ENCODE measurements at places on chromosomes 16 and 17.

GRCh38 chr16:81894592-81894991 lies 115.5 kb downstream of the PLCG2 start:
- DNase-seq: no peak

DNA sequence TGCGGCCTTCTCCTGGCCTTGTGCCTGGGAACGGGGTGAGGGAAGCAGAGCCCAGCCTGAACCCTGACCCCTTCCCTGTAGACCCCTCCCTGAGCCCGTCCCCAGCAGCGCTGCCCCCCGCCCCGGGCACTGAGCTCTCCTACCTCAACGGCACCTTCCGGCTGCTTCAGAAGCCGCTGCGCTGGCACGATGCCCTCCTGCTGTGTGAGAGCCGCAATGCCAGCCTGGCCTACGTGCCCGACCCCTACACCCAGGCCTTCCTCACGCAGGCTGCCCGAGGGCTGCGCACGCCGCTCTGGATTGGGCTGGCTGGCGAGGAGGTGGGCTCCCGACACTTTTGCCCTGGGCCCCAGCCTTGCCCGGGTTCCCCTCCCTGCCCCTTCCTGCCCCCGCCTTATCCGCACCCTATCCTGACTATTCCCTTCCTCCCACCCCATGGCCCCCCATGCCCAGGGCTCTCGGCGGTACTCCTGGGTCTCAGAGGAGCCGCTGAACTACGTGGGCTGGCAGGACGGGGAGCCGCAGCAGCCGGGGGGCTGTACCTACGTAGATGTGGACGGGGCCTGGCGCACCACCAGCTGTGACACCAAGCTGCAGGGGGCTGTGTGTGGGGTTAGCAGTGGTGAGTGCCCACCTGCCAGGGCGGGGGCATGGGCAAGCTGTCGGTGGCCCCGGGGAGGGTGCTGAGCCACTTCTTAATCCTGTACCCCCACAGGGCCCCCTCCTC lies 62.1 kb downstream of the MRC2 start:
- DNase-seq: no peak

DNA sequence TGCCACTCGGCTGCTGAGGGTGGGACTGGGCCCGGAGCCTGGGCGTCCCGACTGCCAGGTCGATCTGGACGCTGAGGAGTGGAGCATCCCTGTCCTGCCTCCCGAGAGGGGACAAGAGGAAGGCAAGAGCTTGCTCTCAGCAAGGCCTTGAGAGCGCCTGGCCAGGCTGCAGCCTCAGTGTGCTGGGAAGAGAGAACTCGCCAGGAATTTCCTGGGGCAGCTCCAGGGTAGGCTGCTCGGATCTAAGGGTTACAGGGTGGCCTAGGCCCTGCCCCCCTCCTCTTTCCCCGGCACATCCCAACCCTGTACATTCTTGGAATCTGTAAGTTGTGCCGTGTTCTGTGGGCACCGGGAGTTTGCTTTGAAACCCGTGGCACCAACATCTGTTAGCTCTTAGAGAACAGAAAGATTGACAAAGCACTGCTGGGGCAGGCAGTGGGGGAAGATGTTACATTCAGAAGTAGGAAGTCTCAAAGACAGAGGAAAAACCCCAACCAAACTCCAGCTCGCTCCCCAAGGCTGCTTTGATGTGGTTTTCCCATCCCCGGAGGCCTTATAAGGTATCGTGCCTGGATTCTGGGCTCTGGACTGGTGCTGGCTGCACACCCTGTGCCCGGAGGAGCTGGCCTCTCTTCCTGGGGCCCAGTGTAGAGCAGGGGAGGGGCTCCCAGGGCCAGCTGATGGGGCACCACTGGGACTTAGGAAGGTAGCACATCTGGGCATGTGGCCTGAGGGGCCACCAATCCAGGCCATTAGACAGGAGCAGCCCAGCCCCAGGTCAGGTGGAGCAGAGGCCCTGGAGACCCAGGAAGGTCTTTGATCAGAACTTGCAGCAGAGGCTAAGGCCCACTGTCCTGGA lies 55.2 kb downstream of the NKD1 start:
- DNase-seq: no peak

DNA sequence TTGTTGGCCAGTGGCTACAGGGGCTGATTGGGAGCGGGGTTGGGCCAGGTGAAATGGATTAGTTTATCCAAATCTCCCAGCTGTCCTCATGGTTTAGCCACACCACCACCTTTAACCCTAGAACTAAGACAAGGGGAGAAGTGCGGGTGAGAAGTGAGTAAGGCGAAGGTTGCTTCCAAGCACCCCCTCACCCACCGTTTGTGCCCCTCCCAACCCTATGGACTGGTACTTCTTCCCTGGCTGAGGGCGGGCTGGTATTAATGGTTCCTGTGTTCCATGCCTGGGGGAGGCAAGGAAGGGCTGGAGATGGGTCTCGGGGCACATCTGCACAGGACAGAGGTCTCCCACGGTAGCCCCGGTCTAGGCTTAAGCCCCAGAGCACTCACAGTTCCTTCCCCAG lies 25.1 kb downstream of the NT5M start:
- DNase-seq: no peak

DNA sequence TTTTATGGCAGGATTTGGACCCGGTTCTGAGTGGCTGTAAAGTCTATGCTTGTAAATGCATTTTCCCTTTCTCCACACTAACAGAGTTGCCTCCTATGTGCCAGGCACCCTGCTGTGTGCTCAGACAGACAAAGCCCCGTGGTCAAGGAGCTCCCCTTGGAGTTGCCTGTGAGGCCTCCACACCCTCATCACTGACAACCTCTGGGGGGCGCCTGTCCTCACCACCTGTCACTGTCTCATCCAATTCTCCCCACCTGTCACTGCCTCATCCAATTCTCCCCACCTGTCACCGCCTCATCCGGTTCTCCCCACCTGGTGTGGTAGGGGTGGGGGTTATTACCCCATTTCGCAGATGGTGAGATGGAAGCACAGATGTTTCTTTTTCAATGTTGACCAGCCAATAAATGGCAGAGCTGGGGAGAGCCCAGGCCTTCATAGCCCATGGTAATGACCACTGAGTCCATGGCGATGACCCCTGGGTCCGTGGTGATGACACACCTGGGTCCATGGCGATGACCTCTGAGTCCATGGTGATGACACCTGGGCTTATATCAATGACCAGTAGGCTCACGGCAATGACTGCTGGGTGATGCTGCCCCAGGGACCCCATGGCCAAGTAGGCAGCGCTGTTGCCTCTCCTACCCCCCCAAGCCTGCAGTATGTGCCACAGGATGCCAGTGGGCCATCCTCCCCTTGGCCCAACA lies 150.1 kb downstream of the IRF8 start:
- DNase-seq: no peak

- DNase-seq: no peak
Observed at GRCh38 chr16:25553711-25554436, 137.9 kb upstream of the HS3ST4 start.

DNA sequence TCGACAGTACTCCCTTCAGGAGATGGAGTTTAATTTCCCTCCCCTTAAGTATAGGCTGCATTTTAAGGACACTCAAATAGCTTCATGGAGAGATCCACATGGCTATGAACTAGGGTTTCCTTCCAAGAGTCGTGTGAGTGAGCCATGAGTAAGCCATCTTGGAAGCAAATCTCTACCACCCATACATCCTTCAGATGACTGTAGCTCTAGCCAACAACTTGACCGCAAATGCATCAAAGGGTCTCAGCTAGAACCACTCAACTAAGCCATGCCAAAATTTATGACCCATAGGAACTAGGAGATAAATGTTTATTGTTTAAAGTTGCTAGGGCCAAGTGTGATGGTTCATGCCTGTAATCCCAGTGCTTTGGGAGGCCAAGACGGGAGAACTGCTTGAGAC lies 43.4 kb downstream of the METTL16 start:
- no peak for DNase-seq

- no peak for DNase-seq
Observed at GRCh38 chr17:82118168-82118814, 20.3 kb upstream of the FASN start.

DNA sequence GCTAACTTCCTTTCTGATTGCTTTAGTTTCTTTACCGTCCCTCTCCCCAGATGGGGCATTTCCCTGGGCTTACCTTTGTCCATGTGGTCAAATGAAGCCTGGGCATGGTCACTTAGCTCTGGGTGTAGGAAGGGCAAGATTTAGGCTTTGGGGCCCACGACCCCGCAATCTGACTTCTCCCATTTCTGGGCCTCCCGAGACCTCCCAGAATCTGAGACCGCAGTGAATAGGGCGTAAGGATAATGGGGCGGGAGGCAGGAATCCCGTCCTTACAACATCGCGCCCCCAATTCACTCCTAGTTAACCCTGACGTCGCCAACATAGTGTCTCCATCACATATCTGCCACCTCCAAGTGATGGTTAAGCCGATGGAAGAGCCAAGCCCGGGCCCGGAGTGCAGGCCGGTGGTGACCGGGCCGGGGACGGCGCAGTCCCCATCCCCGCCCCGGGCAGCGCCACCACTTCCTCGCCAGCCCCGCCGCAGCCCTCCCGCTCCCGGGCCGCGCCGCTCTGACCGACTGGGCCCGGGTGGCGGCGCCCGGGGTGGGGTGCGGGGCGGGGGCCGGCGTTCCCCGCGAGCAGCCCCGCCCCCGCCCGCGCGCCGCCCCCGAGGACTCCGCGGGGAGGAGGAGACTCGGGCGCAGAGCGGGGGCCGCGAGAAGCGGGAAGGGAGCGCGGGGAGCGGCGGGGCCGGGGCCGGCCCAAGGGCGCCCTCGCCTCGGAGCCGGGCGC lies at the start of gene RHBDL3:
Gene RHBDL3 (plus strand): TSS at position 641 of the 732 bp plus-strand sequence. CDS start 358 bp downstream, outside the sequence.
- peak; percentile 27 for DNase-seq

GRCh38 chr17:46960152-46960551 lies 18.9 kb downstream of the RPRML start:
- no peak for DNase-seq

- DNase-seq: no peak
Observed at GRCh38 chr16:7834771-7835431, 502.3 kb downstream of the RBFOX1 start.

DNA sequence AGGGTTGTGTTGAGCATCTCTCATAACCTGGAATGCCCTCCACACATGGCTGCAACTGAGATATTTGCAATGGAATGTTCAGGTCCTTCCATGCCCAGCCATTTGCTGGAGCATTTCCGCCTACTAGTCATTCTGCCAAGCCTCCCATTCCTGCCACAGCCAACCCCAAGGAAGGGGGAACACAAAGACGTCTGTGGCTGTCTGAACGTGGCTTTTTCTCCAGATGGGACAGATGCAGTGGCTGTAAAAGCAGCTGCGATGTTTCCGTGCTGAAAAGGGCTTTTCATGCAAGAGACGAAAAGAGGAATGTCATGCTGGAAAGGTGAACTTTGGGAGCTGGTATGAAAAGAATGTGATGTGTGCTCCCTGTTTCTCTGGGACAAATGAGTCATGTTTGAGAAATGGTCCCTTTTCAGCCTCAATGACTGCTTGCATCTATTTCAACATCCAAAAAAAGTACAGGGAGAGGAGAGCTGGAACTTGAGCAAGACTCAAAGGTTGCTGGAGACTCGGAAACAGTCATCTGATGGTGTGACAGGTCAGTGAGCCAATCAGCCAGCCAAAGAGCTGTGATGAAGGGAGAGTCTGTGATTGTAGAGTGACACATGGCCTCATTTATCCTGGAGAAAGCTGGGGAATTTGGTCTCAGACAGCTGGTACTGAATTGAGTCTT lies 208.9 kb downstream of the SHISA9 start:
- no peak for DNase-seq

DNA sequence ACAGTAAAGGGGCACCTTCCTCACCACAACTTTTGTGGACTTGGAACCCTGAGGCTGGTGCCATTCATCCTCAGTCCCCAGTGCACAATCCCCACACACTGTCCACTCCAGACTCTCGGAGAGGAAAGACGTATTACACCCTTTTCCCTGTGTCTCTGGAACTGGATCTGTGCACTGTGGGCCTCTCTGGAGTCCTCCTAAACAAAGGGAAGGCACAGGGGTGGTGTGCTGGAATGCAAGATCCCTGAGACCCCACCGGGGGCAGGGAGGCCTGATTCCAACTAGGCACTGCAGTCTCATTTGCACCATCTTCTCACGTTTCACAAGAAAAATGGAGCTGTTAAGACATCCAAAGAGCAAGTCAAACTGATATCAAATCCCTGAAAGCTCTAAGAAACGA lies 89.8 kb downstream of the USP31 start:
- DNase-seq: no peak

GRCh38 chr16:77437859-77438258 lies 3.0 kb upstream of the ADAMTS18 start:
- no peak for DNase-seq

- DNase-seq: no peak
Observed at GRCh38 chr17:3905017-3905520, 11.2 kb downstream of the P2RX1 start.

DNA sequence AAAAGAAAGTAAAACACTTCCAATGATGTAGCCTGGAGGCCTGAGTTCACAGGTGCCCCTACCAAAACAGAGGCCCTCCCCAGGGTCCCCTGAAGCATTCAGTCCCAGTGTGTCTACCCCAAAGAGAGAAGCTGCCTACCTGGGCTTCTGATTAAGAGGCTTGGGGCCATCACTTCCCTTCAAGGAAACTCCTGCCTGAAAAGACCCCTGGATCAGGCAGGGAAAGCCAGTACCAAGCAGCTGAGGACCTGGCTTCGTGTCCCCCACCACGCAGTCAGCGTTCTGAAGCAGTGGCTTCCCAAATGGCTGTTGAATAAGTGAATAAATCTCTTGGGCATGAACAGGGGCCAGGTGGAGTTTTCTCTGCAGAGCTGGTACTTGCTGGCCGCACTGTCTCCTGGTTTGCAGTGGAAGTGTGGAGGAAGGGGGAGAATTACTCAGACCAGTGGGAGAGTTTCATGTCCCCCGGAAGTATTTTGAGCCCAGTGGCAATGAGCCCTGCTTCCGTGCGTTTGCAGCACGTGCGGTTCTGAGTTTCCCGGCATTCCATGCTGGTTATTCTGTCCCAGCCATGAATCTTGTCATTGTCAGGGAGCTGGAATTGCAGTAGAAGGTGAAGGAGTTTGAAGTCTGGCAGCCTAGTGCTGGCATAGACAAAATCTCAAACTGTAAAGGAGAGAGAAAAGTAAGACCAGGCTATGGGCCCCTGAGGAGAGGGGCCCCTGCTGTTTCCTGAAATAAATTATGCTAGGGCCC lies 27.0 kb downstream of the RMI2 start:
- no peak for DNase-seq

GRCh38 chr16:54174201-54174600 lies 112.4 kb downstream of the IRX3 start:
- DNase-seq: no peak

DNA sequence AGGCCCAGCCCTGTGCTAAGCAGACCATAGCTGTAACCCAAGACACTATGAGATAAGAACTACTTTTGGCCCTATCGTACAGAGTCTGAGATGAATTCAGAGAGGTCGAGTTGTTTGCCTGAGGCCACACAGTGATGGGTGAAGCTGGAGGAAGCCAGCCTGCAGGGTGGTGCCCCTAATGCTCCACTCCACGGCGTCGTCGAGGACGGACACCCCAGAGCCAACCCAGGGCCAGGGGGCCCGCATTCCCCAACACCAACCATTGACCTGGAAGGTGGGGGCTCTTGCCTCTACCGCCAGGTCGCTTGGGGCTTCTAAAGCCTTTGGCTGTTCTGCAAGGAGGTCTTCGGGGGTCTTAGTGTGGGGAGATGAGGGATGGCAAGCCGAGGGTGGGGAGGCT lies 84.1 kb downstream of the IRF8 start:
- DNase-seq: no peak

GRCh38 chr17:4108397-4108796 lies 34.4 kb downstream of the ZZEF1 start:
- DNase-seq: no peak

GRCh38 chr17:8477715-8478441 lies 42.2 kb downstream of the NDEL1 start:
- no peak for DNase-seq

- peak; percentile 11 for DNase-seq
Observed at GRCh38 chr16:1929105-1929504, 10.9 kb upstream of the HS3ST6 start.

Data from immature natural killer cell (primary cell).